Stimulated activated CD8-positive, alpha-beta memory T cell treated with anti-CD3 and anti-CD28 coated beads, Interleukin-4, amount 100 ng/mL, for 1 hour (primary cell): ENCODE measurements at places on chromosomes 6 and 20.

DNA sequence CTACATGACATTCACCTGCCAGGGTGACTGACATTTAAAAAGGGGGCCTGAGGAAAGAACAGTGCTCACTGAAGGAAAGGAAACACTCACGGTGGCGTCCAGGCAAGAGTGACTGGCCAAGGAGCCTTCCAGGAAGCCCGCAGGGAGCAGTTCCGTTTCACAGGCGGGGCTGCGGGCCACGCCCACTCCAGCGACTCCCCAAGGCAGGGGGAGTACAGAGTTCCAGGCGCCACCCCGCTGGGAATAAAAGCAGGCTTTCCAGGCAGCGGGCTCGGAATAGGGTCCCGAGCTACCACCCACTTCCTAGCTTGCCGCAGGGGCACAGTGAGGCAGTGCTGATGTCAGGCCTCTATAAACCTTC, 34.2 kb downstream of the PKIG start:
- DNase-seq, result no peak

- no peak for DNase-seq
Observed at GRCh38 chr6:20402092-20402341, 338 bp downstream of the E2F3 start.

DNA sequence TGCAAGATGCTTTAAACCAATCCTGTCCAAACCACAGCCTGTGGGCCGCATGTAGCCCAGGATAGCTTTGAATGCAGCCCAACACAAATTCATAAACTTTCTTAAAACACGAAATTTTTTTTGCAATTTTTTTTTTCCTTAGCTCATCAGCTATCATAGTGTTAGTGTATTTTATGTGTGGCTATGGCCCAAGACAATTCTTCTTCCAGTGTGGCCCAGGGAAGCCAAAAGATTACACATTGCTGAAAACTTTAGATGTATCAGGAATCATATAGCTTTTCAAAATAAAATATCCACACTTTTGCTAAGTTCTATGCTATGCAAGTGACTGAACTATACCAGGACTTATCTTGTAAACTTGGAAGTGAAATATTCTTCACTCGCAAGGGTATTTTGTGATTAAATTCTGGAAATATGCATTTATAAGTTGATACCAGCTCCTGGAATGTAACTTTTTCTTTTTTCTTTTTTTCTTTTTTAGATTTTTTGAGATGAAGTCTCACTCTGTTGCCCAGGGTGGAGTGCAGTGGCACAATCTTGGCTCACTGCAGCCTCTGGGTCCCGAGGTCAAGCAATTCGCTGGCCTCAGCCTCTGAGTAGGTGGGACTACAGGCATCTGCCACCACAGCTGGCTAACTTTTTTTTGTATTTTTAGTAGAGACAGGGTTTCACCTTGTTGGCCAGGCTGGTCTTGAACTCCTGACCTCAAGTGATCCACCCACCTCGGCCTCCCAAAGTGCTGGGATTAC, 49.8 kb downstream of the MTHFD1L start:
- DNase-seq, result no peak

- DNase-seq, result no peak
Observed at GRCh38 chr20:16485401-16485800, 87.8 kb downstream of the KIF16B start.

DNA sequence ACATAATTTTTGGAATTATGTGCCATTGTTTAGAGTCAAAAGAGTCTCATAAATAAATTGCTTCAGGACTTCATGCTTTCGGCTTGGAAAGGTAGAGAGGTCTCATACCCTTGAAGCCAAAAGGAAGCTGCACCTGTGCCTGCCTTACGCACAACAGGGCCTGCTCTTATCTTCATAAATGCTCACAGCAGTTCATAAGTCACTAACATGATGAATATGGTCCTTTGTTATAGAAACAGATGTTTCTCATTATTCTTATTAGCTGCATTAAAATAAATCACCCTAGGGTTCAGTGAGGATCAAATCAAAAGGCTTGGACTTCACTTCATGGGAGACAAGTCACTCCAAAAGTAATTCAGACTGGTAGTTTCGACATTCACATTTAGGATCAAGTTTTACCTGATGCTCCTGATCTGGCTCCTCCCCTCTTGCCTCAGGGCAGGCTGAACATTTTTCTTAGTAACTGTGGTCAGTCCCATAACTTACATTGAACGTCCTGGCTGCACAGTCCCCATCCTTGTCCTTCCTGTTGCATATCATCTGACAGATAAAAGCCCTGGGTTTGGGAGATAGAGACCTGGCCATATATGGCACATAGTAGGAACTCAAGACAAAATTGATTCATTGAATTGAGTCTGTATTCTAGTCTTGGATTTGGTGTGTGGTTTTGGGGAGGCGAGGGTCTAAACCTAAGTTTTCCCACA, 20.7 kb upstream of the SH3BGRL2 start:
- no peak for DNase-seq

DNA sequence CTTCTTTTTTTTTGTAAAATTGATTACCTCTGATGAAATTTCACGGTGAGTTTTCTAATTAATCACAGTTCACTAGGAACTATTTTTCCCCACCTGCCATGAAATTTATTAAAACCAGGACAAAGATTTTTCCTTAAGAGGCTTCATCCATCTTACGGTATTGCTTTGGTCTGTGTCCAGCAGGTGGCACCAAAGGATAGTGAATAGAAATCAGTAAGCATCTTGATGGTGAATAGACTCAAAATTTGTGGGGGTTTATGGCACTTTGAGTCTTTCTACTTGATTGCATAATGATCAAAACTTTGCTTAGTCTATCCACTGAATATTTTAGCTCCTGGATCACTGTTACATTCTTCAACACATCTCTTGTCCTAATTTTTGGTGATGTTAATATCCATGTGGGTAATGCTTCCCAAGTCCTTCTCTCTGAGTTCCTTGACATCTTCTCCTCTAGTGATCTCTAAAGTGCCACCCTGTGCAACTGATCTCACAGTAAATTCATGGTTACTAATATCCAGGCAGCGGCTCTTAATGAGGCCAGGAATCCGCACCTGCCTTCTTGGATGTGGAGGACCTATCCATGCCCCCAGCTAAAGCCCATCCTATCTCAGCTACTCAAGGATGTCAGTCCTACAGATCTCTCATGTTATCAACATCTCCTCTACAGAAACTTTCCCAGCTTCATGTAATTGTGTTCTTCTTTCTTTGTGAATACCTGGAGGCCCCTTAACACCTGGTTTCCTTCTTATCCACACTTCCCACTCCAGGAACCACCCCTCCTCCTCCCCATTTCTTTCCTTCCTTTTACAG, 54.5 kb downstream of the STMND1 start:
- peak; percentile 29 for DNase-seq

- no peak for DNase-seq
Observed at GRCh38 chr6:125554456-125554855, 195.0 kb upstream of the HEY2 start.

DNA sequence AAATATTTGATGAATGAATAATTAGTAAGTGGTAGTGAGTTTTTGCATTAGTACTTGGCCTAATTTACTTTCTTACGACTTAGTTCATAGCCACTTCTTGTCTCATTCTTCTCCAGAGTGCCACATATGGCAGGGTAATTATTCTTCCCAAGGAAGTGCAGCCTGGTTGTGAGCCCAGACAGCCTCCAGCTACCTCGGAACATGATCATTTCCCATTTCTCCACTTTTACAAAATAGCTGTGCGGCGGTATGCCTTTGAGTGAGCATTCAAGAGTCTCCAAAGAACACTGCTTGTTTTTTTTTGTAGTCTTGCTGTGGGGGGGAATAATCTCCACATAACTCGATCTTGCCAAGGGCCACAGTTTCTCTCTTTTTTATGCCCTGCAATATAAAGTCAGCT, 765.0 kb downstream of the HDGFL1 start:
- DNase-seq, result no peak
